GM10248 (cell line): ENCODE measurements at places on chromosomes 3 and 15.

- DNase-seq = no peak
Observed at GRCh38 chr3:1269808-1270207, 177.0 kb downstream of the CNTN6 start.

DNA sequence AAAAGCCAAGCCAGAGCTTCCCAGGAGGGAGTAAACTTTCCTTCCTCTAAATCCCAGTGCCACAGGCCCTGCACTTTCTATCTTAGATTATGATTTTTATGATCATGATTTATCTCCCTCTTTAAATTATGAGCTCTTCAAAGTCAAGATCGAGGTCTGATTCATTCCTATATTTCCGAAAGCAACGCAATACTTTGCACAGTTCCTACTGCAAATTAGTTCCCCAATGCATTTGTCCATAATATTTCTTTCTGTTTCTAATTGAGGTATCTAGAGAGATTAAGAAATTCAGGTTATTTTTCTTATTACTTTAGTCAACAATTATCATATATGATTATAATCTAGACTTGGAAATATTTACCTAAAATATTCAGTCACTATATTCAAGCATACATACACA lies 173.1 kb upstream of the LPP start:
- no peak for DNase-seq

DNA sequence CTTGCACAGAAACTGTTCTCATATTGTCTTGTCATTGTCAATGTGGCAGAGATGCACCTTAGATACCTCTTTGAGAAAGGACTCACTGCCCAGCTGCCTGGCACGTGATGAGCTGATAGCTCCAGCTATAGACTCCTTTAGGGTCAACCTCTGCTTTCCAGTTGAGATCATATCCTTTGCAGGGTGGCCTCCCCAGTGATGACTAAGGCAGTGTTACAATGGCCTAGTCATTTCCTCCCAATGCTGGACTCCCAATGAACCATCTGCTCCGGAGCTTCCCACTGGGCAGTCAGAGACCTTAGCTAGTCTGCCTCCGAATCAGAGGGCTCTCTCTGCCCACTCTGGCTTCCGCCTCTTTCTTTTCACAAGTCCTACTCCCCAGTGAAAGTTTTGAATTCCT lies 79.5 kb downstream of the CHRD start:
- DNase-seq = no peak

DNA sequence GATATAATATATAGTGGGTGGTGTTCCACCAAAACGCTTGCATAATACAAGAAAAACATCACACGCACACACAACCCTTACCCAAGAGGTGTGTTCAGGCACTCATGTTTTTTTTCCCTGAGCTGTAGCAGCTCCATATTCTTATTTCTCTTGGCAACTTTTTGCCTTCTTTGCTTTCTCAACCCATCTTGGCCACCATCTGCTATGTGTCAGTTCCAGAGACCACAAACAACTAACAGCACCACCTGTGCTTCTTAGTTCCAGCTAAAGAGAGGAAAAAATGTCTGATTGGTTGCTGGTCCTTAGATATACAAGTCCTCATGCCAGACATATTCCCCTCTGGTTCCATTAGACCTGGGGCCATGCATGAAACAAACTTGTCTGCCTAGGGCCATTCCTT lies 11.9 kb downstream of the ACTC1 start:
- DNase-seq = no peak

DNA sequence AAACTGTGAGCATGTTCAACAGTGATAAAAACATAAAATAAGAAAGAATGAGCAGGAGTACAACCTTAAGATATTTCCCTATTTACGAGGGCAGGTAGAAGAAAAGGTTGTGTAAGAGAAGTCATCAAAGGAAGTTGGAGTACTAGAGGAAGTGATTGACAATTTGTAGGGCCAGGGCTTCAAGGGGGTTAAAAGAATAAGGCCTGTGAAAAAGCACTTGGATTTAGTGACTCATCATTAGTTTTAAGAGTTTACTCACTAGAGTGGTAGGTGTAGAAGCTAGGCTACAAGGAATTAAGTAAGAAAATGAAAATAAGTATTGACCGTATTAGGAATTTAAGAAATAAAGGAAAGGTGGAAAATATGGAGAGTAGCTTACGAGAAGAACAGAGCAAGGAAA lies 23.6 kb downstream of the KCNMB3 start:
- no peak for DNase-seq
